ENCODE measurements at places on chromosomes 16 and 17.

DNA sequence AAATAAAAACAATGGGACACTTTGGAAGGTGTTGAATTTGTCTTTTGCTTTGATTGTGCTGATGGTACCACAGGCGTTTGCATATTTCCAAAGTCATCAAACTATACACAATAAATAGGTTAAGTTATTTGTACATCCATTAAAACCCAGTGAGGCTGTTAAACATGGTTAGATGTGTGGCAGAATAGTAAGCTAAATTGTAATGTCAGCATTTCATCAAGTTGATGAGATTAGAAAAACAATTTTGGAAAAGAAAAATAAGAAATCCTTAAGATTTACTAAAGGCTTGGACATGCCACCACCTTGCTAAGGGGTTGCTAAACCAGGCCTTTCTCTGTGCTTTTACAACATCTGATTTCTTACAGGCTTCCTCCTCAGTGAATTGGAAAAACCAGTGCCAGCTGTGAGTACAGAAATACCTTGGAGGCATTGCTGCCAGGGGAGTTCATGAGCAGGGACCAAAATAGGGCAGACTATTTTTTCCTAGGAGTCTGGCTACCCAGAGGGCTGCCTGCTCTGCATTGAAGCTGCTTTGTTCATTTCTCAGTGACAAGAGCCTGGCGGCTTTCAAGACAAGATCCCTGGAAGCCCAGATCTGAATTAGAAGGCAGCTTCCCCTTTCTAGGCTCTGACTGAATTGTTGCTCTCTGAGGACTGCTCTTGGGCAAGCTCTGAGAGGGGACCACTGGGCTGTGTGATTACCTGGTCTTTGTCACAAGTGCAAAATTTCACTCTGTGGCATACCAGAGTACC is 43.4 kb upstream of the CA10 start:
- no peak for DNase-seq

GRCh38 chr16:11036040-11036439 is 91.7 kb downstream of the CLEC16A start:
- DNase-seq: no peak

GRCh38 chr17:58314706-58315015 is 13.9 kb downstream of the TSPOAP1 start:
- DNase-seq: no peak

GRCh38 chr16:11050536-11050935 is 106.2 kb downstream of the CLEC16A start:
- DNase-seq: no peak

DNA sequence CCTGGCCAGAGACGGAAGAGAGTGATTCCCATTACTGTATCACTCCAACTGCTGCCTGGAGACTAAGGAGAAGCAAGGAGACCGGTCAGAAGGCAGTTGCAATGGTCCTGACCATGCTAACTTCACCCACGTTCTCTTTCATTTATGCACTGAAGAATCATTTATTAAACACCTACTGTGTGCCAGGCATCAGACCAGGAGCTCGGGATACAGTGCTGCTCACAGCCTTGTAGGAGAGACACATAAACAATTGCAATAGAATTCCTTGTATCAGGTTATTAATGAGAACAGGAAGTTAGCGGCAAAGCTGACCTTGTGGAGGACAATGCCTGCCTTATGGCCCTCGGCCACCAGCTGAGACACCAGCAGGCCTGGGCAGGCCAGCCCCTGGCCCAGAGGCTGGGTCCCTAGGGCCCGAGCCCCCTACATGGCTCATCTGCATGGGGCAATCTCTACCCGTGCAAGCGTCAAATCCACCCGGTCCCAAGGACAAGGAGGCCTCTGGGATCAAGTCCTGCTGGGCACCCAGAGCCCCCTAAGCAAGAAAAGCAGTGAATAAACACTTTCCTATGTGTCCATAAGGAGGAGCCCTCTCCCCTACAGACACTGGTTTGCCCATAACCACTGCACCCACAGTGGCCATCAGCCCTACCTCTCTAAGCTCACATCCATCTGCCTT is 8.6 kb upstream of the ENPP7 start:
- DNase-seq: no peak

DNA sequence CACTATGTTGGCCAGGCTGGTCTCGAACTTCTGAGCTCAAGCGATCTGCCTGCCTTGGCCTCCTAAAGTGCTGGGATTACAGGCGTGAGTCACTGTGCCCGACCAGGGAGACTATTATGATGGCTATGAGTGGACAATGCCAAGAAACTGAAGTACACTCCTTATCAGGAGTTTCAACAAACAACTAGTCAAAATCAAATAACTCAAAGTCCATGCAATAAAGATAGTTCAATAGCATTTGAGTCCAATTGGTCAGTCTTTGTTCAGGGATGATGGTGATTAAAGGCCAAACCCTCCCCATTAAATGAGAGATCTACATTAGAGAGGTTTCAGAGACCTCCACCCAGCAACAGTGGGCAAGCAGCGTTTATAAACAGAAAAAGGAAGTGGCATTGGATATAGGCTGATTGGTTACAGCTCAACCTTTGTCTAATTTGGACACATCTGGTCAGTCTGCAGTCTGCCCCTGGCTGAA is 8.0 kb downstream of the CHST5 start:
- DNase-seq: no peak

GRCh38 chr17:71111460-71111859 is 942.1 kb downstream of the KCNJ2 start:
- no peak for DNase-seq

DNA sequence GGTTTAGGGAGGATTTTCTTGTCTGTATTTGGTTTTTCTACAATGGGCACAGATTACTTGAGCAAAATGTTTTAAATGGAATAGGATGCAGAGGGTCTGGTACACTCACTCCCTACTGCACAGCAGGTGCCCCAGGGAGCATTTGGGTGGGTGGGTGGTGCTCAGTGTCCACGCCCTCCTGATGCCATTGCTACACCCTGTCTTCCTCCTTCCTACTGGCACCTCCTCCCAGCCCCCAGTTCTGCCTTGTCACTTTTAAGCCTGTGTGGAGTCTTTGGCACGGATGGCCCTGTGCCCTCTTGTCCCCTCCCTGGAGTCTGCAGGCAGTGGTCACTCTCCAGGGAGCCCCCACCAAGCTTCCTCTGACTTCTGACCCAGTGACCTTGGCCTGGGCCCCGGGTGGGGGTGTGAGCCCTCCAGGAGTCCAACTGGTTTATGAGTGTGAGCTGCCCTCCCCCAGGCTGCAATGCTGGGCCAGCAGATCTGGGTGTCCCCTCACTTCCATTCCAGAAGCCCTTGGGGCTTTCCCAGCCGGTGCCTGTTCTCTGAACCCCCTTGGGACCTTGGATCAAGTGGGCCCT is 15.5 kb downstream of the LLGL2 start:
- DNase-seq: no peak

- no peak for DNase-seq
Observed at GRCh38 chr17:57211543-57211942, 44.8 kb upstream of the MSI2 start.

GRCh38 chr16:89720551-89720812 is 216 bp downstream of the VPS9D1 start:
- DNase-seq: no peak

GRCh38 chr17:8552577-8553320 is 77.8 kb downstream of the MYH10 start:
- DNase-seq: no peak

DNA sequence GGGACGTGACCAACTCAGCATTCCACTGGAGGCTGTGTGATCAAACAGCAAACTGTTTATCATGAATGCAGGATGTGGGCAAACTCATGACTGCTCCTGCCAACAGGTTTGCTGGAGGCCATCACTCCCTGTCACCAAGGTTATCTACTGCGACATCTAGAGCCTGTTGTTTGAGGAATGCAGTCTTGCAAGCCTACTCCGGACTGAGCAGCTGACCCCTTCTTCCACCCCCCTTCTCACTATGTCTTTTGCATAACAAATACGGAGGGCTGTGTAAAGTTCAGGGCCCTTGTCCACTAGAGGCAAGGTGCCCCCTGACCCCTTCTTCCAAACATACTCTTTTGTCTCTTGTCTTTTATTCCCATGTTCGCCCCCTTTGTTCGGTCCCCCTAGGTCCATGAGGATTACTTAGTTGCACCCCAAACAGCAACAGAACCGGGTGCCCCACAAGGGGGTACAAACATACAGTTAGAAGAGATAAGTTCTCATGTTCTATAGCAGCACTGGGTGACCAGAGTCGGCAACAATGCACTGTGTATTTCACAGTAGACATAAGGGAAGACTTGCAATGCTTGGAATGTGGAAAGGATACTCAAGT is 28.7 kb downstream of the MEAK7 start:
- DNase-seq: no peak

- DNase-seq: no peak
Observed at GRCh38 chr16:50884066-50884860, 142.4 kb downstream of the CYLD start.

- DNase-seq: no peak
Observed at GRCh38 chr17:14042411-14042810, 26.9 kb upstream of the COX10 start.

Data from CD4-positive, alpha-beta T cell treated with Interleukin-4 for 4 hours (primary cell).